Vagina (tissue), 2 donors: ENCODE measurements at places on chromosomes 5 and 9. TPM values are rescaled to one million over a fixed set of nuclear protein-coding genes. Genes with fewer than 3 reads are reported as not detected.
A peak's percentile ranks its signal among the peaks of the same experiment; 100 is the strongest.

GRCh38 chr5:34467436-34467835 lies 188.7 kb upstream of the RAI14 start:
- no peaks in the 10 kb centered on the region for H3K36me3 ChIP-seq
- no peak for DNase-seq
- H3K27me3 ChIP-seq: no peaks in the 10 kb centered on the region
- H3K4me1 ChIP-seq: no peaks in the 10 kb centered on the region
- no peak overlapping the region for H3K4me3 ChIP-seq

JAKMIP2 gene
- 0.49 TPM for total RNA-seq

CYFIP2 gene
- total RNA-seq: 27.7 TPM

DNA sequence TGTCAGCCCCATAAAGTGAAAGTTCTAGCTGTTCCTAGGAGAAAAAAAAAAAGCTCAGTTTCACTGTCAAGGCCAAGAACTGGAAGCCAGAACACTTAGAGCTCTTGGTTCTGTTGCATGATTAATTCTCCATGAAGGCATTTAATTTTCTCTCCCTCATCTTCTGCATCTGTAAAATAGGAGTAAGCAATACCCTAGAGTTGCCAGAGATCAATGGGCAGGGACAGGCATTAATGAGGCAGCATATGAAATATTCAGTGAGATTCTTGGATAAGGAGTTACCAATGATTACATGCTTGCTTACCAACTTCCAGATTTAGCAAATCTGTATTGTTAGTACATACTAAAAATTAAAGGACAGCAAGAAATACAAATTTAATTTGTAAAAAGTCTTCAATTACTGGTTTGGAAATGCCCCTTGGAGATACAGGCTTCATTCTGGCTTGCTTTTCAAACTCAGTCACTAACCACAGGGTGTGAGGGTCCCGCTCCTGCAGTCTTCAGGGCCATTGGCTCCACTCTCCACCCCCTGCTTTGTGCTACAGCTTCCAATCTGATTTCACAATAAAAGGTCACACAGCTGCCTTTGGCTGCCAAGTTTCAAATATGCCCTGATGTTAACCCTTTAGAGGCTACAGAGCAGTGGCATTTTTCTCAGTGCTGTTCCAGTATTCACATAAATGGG lies 624.6 kb downstream of the BNC2 start:
- H3K4me3 ChIP-seq: no peak overlapping the region
- DNase-seq: no peak
- H3K27ac ChIP-seq: peak overlapping the region; percentile 74
- no peaks in the 10 kb centered on the region for H3K27me3 ChIP-seq
- no peaks in the 10 kb centered on the region for H3K36me3 ChIP-seq

GRCh38 chr5:9387879-9388278 lies 158.0 kb downstream of the SEMA5A start:
- H3K4me3 ChIP-seq: no peak overlapping the region
- peaks cover 4% of the 10 kb centered on the region for H3K4me1 ChIP-seq

PCDHB15 gene
- total RNA-seq: 3.2 TPM

GRCh38 chr9:128372188-128372641 lies 1.0 kb downstream of the URM1 start:
- H3K4me1 ChIP-seq: peaks cover 36% of the 10 kb centered on the region
- peak overlapping the region; percentile 88 for H3K27ac ChIP-seq
- peak overlapping the region; percentile 88 for H3K4me3 ChIP-seq

GRCh38 chr9:112550531-112550930 lies 63.9 kb downstream of the KIAA1958 start:
- peaks cover 22% of the 10 kb centered on the region for H3K4me1 ChIP-seq
- H3K4me3 ChIP-seq: no peak overlapping the region
- no peaks in the 10 kb centered on the region for H3K36me3 ChIP-seq
- H3K27me3 ChIP-seq: no peaks in the 10 kb centered on the region

DMRT3 gene
- not detected for total RNA-seq

DNA sequence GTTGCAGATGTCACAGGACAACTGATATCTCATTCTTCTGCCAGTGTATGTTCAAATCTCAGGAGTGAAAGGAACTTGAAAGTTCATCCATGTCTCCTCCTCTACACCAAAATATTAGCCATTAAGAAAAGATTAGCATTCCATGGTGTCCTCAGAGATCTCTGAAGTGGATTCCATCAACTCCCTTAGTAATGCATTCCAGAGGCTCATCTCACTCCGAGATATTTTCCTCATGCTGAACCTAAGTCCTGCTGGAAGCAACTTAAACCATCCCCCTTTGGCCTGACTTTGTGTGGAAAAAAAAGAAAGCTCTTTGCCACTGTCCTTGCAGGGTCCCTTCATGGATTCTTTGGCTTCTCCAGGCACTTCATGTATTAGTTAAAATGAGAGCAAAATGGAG lies 155.7 kb upstream of the ZNF462 start:
- H3K27ac ChIP-seq: no peak overlapping the region
- peaks cover 12% of the 10 kb centered on the region for H3K4me1 ChIP-seq
- no peak for DNase-seq
- H3K36me3 ChIP-seq: no peaks in the 10 kb centered on the region
- no peaks in the 10 kb centered on the region for H3K27me3 ChIP-seq
- no peak overlapping the region for H3K4me3 ChIP-seq

DNA sequence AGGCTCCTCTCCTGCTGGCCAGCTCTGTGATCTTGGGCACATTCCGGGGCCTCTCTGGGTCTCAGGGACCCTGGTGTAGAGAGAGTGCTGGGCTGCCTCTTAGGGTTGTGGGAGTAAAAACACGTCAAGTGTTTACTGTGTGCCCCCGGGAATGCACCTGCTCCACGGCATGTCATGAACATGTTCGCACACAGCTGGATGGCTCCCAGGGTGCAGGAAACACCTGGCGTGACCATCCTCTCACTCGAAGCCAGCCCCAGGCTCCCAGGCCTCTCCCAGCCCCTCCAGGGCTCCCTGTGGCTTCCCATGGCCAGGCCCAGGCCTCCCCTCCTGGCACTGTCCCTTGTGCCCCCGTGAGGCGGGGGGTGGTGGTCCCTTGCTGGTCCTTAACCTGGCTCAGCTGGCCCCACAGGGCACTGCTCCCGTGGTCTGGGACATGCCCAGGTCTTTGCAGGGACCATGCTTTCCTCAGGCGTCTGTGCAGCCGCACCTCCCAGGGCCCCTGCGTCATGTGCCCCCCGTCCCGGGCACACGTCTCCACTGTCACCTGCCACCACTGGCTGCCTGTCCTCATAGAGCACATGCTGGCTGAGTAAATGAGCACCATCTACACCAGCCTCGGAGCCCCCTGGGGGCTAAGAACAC lies 44.9 kb downstream of the SLC6A3 start:
- no peak overlapping the region for H3K4me3 ChIP-seq
- DNase-seq: no peak
- H3K27ac ChIP-seq: no peak overlapping the region
- H3K36me3 ChIP-seq: no peaks in the 10 kb centered on the region
- no peaks in the 10 kb centered on the region for H3K4me1 ChIP-seq
- no peaks in the 10 kb centered on the region for H3K27me3 ChIP-seq

CAMK2A gene
- 0.49 TPM for total RNA-seq

DNA sequence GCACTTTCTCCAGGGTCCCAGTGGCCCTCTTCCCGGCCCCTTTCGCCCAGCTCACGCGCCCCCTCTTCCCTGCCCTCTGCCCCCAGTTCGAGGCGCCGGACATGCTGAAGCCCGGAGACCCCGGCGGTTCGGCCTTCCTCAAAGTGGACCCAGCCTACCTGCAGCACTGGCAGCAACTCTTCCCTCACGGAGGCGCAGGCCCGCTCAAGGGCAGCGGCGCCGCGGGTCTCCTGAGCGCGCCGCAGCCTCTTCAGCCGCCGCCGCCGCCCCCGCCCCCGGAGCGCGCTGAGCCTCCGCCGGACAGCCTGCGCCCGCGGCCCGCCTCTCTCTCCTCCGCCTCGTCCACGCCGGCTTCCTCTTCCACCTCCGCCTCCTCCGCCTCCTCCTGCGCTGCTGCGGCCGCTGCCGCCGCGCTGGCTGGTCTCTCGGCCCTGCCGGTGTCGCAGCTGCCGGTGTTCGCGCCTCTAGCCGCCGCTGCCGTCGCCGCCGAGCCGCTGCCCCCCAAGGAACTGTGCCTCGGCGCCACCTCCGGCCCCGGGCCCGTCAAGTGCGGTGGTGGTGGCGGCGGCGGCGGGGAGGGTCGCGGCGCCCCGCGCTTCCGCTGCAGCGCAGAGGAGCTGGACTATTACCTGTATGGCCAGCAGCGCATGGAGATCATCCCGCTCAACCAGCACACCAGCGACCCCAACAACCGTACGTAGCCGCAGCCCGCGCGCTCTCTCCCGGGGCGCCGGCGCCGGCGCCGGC lies 1.0 kb downstream of the PRDM6 start:
- no peak for DNase-seq
- H3K27me3 ChIP-seq: peaks cover 36% of the 10 kb centered on the region
- no peak overlapping the region for H3K27ac ChIP-seq
- H3K4me1 ChIP-seq: peaks cover 37% of the 10 kb centered on the region
- peak overlapping the region; percentile 68 for H3K4me3 ChIP-seq
- H3K36me3 ChIP-seq: no peaks in the 10 kb centered on the region

ARL14EPL gene
- total RNA-seq: not detected

- H3K27ac ChIP-seq: no peak overlapping the region
- no peak for DNase-seq
- no peaks in the 10 kb centered on the region for H3K36me3 ChIP-seq
Observed at GRCh38 chr5:80284720-80285119, 28.9 kb upstream of the SERINC5 start.

GRCh38 chr5:132054031-132054696 lies 6.3 kb upstream of the IL3 start:
- H3K4me1 ChIP-seq: no peaks in the 10 kb centered on the region
- H3K27me3 ChIP-seq: no peaks in the 10 kb centered on the region
- H3K4me3 ChIP-seq: no peak overlapping the region
- H3K27ac ChIP-seq: no peak overlapping the region
- H3K36me3 ChIP-seq: no peaks in the 10 kb centered on the region

CAMK4 gene
- total RNA-seq: 11.8 TPM
